CD4-positive, alpha-beta T cell treated with Interferon alpha-2 for 1 hour (primary cell): ENCODE measurements at places on chromosomes 13 and 19.

DNA sequence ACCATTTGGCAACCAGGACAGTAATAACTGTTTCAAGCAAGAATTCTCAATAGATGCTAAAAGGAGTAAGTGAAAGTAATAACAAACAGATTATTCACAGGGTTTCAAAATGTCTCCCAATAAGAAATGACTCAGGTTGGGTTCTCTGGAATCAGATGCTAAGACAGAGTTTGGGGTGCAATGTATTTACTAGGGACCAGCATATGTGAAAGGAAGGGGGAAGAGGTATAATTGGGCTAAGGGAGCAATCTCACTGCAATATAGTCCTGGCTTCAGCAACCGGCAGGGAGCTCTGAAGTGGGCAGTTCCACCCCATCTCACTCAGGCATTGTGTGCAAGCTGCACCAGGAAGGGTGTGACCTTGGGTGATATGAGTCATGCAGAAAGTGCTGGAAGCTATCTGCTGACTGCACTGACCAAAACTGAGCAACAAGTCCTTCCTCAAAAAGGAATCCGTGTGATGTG is 23.4 kb downstream of the ZDHHC20 start:
- DNase-seq: peak; percentile 70

- DNase-seq: peak; percentile 55
Observed at GRCh38 chr19:10567656-10568055, 1.1 kb downstream of the CDKN2D start.

GRCh38 chr19:23183251-23183650 is 66.4 kb downstream of the ZNF730 start:
- no peak for DNase-seq

GRCh38 chr19:54572696-54573311 is 786 bp upstream of the LILRA2 start:
- no peak for DNase-seq

DNA sequence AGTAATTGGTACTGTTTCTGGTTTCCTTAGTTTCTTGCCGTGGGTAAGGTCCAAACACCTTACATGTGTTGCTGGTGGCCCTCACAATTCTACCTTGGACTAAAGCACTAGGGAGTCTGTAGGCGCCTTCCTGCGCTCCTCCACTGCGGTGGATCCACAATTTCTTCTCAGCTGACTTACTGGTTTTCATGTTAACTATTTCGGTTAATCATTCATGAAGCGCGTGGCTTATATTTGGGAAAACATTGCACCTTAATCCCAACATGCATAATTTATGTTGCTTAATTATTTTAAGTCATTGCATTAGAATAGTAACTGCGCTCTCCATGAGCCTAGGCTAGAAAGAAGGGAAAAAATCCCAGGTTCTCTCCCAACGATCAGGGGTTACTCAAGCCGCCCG is 37.7 kb downstream of the ARHGEF7 start:
- no peak for DNase-seq

- DNase-seq: no peak
Observed at GRCh38 chr19:46449228-46449627, 20.5 kb upstream of the PNMA8C start.

GRCh38 chr19:50556282-50557008 is 11.8 kb downstream of the LRRC4B start:
- DNase-seq: peak; percentile 61

DNA sequence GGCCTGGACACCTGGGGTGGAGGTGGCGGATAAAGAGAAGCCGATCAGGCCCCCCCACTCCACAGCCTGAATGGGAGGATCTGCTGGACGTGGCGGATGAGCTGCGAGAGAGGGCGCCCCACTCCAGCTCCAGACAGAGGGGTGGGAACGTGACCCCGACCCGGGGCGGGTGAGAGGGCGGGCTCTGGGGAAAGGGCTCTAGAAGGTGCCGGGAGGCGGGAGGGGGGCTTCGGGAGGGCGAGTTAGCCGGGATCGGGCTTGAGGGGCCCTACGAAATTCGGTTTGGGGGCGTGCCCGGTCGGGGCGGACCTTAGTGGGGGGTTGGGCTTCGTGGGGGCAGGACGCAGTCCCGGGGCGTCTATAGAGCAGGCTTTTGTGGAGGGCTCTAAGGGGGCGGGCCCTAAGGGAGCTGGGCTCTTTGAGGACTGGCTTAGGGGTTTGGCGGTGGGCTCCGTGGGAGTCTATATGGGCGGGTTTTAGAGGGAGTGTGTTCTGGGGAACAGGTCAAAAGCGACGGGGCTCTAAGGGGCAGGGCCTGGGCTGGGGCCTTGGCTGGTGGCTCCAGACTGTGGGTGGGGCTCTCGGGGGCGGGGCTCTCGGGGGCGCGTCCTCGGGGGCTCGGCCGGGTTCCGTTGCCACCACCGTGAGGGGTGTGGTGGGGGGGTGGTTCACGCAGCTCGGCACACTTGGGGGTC is 4.1 kb upstream of the NANOS3 start:
- no peak for DNase-seq
